SHP77 treated with DMSO at 0.1 percent for 48 hours (cell line): ENCODE measurements at places on chromosomes 6 and 20.

DNA sequence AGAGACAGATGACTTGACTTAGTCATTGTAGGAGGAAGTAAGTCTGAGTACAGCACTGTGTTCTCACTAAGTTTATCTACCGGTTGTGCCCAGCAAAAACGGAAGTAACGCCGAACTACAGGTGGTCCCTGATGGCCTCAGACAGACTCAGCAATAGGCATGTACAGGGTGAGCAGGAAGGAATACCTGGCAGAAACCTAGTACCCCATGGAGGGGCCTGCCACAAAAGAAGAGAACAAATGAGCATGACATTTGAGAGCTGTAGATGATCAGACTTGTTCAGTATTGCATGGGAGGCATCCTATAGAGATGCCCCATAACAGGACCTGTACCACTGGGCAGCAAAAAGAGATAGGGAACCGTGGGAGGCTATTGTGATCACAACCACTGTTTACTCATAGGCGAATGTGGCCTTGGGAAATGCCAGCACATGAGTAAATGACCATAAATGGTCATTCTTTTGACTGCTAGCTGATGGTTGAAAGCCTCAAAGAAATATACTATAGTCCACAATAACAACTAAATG lies 106.4 kb upstream of the TAB2 start:
- DNase-seq: no peak

DNA sequence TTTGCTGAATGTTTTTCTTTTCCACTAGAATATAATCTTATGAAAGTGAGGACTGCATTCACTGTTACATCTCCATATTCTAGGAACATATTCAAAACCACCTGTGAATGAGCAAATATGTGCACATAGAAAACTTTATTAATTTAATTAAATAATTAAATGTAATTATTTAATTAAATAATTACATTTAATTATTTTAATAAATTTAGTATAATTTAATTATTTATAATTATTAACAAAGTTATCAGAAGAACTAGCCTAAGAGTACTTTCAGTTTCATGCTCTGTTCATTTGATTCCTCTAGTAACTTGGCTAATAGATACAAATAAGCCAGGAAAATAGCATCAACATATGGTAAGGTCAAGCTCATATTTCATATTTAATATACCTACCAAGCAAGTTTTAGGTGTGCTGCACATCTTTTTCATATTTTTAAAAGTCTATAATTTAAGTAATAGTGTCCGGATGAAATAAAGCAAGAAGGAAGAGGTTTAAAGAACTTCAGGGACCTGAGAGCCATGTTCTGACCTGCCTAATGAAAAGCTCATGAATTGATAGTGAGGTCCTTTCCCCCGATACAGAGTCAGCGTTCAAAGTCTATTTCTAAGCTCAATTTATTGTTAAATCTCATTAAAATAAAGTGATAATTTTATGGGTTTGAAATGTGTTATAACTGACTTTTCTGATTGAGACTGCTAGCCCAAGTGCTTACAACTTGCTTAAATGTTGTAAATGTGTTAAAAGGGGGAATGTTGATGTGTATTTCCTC lies 361.4 kb upstream of the FLRT3 start:
- DNase-seq: no peak

DNA sequence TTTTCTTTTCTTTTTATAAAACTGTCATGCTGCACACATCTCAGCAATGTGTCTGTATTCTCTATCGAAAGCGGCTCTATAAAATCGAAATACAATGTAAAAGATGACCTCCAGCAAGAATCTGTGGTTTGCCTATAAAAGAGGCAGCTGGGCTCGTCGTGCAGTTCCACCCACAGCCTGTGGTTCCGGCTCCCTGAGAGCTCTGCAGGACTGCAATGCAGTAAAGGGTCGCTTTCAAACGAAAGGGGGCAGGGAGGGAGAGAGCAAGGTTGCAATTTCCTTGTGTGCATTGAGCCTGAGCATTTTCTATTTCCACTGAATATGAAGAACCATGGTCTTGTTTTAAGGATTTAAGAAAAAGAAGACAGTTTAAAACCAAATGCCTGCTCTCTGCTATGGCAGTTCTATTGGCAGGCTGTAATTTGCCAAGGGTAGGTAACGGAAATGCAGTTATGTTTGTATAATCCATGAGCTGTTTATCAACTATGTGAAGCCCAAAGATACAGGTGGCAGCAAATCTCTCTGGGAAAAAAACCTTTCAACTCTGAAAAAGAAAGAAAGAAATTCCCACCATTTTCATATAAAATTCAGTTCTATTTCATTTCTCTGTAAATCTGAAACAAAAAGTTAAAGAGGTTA lies 236.5 kb downstream of the HACE1 start:
- peak; percentile 56 for DNase-seq

DNA sequence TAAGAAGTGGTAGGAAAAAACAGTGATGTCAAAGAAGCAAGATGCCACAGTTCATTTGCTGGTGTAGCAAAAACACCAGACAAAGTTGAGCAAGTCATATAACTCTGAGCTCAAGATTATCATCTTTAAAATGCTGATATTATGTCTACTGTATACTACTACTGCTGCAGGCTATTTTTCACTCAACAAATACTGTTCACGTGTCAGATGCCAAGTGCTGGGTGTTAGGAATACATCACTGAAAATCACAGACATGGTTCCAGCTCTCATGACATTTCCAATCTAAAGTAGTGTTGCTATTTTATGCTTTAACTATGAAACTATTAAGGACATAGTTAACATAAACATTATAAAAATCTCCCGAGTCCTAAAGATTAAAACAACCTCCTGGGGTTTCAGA lies 163.0 kb downstream of the NKAIN2 start:
- no peak for DNase-seq

- no peak for DNase-seq
These were observed 39.0 kb downstream of the STX11 start for GRCh38 chr6:144189351-144189750.

DNA sequence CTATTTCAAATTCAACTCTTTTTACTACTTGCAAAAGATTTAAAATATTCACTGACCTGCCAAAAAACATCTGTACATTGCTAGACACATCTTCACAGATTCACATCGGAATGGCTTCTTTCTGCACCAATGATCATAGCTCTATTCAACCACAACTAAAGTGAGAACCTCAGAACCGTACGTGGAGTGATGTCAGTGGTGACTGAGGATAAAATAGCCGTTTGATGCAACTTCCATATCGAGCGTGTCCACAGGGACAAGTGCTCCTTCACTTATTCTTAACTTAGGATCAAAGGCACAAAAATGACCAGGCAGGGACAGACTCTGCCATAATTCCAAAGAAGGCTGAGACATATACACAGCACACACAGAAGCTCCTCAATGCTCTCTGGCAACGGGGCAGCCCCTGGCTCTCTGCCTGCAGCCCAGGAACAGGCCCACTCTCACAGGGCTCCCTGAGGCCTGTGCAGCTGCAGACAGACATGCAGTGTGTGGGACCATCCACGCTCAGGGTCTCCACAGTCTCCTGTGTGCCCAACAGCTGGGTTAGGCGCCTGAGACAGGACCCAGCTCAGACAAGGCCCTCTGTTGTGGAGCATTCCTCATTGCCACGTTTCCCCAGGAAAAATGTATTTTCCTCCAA lies 22.8 kb downstream of the FYN start:
- DNase-seq: no peak

- DNase-seq: no peak
These were observed 15.5 kb upstream of the CLDN20 start for GRCh38 chr6:155248008-155249001.

DNA sequence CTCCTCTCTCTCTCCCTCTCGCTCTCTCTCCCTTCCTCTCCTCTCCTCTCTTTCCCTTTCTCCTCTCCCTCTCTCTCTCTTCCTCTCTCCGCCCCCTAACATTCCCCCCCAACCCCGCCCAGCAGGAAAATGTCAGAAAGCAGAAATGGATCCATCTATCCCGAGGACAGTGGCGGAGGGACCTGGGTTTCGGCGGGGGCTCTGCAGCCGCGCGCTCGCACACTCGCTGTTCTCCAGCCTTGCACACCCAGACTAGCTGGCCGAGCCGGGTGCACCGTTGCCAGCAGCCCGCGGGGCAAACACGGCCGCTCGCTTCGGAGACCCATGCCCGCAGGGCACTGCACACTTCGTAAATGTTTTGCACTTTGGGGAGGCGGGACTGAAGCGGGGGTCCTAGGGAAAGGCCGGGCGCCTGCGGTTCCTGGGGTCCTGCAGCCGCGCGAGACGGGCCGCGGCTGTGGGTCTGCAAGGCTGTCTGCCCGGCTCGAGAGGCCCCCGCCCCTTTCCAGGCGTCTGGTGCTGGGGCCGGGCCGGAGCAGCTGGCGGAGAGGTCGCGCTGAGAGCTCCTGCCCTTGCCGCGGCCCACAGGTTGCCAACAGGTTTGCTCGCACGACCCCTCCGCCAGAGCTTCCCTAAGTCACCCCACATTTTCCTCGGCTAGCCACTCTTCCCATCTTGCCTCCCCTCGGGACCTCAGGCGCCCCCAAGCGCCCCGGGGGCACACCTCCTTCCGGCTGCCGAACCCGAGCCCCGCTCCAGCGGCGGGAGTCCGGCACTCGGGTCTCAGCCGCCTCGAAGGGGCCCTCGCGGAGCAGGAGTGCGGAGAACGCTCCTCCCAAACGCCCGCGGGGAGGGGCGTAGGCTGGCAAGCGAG lies 818 bp upstream of the MDGA1 start:
- no peak for DNase-seq

GRCh38 chr6:26416288-26416687 lies 14.2 kb downstream of the BTN3A1 start:
- no peak for DNase-seq

DNA sequence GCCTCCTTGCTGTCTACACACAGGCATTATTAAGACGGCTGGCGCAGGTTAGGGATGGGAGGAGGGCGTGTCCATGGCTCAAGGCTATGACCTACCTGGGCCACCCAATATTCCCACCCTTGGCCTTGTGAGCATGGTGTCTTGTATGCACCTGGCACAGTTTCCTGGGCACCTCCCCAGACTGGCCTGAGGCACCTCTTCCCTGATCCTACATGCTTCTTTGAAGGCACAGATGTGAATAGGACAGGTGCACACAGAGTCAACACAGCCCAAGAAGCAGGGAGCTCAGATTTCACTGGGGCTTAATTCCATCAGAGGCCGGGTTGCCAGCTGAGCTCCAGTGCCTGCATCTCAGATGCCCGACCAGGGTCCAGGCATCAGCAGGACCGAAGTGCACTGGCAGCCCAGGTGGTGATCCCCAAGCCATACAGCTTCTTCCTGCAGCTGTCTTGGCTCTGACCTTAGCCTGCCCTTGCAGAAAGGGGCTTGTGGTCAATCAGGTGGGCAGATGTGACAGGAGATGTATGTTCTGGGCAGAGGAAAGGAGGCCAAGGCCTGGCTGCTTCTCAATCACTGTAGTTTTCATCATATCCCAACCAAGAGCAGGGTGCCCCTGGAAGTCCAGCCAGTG lies 287.7 kb downstream of the CLIC5 start:
- no peak for DNase-seq

- no peak for DNase-seq
These were observed 1272.0 kb downstream of the HACE1 start for GRCh38 chr6:103587722-103588121.

DNA sequence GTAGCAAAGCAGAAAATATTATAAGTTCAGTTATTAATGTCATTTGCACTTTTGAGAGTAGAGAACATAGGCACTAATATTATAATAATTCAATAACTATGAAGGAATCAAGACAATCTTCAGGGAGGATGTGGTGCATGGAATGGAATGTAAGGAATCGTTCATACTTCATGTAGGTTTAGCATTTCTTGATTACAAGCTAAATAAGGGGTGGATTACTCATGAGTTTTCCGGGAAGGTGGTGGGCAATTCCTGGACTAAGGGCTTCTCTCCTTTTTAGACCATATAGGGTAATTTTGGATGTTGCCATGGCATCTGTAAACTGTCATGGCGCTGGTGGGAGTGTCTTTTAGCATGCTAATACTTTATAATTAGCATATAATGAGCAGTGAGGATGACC lies 9.1 kb upstream of the BTNL2 start:
- DNase-seq: no peak

DNA sequence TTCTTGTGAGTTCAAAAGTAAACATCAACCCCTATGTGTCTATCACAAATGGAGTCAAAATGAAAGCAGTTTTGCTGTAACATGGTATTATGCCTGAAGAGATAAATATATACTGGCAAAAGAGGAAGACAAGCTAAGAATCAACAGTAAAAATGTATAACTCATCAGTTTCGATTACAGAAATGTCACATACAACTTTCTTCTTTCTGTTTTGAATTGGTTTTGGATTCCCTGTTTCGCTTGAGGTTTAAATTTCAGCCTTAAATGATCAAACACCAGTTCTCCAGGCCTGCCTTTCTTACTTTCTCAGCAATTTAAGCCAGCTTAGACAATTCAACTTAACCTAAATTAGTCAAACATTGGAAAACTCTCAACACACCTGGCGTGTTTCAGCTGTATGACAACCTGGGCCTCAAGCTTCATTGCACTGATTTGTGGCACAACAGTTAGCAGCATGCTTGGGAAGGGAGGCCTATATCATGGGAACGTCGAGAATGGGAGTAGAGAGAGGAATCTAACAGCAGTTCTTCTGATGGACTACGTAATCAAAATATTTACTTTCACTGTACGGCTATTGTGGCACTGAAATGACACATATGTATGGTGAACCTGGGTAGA lies 51.9 kb upstream of the MARCKS start:
- no peak for DNase-seq

DNA sequence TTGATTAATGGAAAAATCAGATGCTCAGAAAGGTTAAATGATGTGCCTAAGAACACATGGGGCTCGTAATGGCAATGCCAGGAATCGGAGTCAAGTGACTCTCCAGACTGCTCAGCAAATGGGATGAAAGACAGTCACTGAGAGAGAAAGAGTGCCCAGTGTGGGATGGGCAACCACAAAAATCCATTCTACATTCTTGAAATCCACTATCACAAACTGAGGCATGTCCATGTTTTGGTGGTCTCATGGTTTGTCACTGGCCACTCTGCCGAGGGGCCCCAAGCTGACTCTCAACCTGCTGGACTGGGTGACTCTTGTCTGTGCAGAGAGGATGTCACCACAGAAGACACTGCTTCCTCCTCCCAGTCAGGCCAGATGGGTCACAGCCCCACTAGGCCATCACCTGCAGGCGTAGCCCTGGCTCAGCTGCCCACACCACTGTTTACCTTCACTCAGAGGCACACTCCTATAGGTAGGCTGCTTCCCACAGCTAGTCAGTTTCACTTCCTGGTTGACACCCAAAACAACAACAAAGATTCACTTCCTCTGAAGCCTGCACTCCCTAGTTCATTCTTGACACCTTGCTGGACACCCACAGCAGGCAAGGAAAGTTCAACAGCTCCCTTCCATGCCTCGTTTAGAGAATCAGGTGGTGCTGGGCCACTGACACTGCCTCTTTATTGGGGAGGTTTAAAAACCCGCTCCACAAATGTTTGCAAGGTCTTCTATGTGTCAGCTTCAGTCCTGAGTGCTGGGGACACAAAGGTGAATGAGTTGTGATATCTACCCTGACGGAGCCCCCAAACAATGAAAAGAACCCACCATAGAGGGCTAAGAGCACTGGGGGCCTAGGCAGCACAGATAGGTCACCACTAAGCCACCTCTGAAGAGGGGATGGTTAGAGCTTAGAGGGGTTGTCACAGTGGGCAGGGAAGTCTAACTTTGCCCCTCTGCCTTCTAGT lies 21.7 kb downstream of the MAP1LC3A start:
- DNase-seq: no peak

- no peak for DNase-seq
These were observed 25.9 kb upstream of the PRELID3B start for GRCh38 chr20:59068534-59068933.

GRCh38 chr20:62649140-62649539 lies 6.8 kb downstream of the SLCO4A1 start:
- DNase-seq: no peak
